ACHN (cell line): ENCODE measurements at places on chromosomes 3 and 15.

DNA sequence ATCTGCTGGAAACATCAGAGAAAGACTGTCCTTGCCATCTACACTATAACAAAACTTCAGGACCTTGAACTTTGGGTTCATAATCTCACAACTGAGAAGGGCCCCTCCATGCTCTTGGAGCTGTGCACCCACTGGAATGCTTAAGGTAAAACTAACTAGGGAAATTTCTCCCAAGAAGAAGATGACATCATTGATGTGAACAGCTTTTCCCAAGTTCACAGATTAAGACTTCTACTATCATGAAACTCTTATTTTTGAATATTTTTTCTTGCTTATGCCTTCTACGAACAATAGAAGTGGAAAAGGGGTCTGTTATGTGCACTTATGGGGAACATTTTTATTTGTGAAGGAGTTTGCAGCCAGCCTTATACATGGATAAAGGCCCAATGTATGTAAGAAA lies 5.0 kb downstream of the CYP11A1 start:
- no peak for DNase-seq

- DNase-seq = no peak
Measured at GRCh38 chr3:3038201-3038991, 71.8 kb downstream of the IL5RA start.

- DNase-seq = peak; percentile 58
Measured at GRCh38 chr3:151875759-151876158, 2.3 kb downstream of the SUCNR1 start.

DNA sequence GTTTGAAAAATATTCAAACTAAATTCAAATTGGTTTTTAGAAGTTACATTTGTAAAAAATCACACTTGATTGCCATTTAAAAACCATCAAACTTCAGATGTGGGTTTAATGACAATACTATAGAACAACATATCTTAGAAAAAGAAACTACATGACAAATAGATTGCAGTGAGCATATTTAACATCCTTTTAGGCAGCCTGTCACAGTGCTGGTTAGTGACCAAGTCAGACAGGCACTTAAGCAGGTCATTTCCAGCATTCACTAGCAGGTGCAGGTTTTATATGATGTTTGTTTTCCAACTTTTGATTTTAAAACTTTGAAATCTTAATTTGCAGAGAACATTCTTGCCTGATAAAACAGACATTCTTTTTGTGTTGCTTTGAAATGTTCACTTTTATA lies 115.7 kb downstream of the MBNL1 start:
- DNase-seq = no peak

DNA sequence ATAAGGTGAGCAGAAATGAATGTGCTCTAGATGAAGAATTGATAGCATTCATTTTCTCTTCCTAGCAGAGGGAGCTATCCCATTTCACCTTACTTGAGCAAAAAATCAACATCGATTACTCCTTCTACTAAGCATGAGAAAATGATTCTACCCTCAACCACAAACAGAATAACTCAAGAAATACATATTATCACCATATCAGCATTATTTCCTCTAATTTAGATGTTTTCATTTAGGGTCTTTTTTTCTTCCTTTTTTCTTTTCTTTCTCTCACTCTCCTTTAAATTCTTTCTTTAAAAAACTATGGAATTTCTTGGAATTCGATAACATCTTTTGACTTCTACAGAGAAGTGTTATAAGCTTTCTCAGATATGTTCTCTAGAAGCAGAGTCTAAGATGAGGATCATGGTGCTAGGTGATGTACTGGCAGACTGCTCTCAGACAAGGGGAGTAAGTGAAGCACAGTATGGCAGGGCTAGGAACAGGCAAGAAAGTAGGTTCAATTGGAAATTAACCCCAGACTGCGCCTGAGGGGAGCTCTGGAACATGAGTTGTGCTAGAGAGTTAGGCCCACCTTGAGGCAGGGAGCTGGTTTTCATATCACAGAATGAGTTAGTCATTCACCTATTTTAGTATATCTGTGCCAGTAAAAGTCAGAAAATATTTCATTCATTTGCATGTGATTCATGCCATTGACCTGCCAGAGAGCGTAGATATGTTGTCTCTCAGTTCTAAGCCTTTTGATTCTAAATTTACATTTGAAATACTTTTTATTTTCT lies 279.2 kb upstream of the KCNH8 start:
- DNase-seq = no peak
